HCEC 1CT (cell line): ENCODE measurements at places on chromosomes 12 and 14.
A peak's percentile ranks its signal among the peaks of the same experiment; 100 is the strongest.

DNA sequence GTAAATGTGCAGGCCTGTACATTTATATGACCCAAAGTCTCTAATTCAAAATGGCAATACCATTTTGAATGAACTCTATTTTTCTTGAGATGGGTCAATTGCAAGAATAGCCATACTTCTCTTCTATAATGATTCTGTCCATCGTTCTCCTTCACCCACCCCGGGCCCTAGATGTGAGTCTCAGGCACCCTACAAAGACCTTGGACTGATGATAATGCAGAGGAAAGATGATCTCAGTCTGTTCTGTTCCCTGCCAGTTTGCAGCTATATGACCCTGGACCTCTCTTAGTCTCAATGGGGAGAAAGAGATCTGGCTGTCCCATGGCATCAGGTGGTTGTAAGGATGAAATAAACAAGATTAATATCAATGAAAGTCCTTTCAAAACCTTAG is 30.1 kb downstream of the VCPKMT start:
- no peak for DNase-seq

- DNase-seq, result no peak
These were observed 6.3 kb upstream of the RIC8B start for GRCh38 chr12:106767954-106768822.

- DNase-seq, result peak; percentile 73
These were observed 93.7 kb upstream of the PTPRR start for GRCh38 chr12:71014180-71014785.

- DNase-seq, result no peak
These were observed 177.9 kb downstream of the APAF1 start for GRCh38 chr12:98823012-98823411.

- DNase-seq, result no peak
These were observed 216.0 kb upstream of the DAAM1 start for GRCh38 chr14:58972233-58973017.

GRCh38 chr12:124665511-124665910 is 98.1 kb upstream of the NCOR2 start:
- no peak for DNase-seq
